Stomach (tissue), 19 donors: ENCODE measurements at places on chromosomes 4 and X. TPM values are rescaled to one million over a fixed set of nuclear protein-coding genes. Genes with fewer than 3 reads are reported as not detected.

- no peaks in the 10 kb centered on the region for H3K36me3 ChIP-seq
- no peak overlapping the region for H3K4me3 ChIP-seq
- no peak for DNase-seq
- H3K4me1 ChIP-seq: no peaks in the 10 kb centered on the region
- no peaks in the 10 kb centered on the region for H3K27me3 ChIP-seq
These were observed 98.9 kb downstream of the FRMPD4 start for GRCh38 chrX:12237131-12237530.

DNA sequence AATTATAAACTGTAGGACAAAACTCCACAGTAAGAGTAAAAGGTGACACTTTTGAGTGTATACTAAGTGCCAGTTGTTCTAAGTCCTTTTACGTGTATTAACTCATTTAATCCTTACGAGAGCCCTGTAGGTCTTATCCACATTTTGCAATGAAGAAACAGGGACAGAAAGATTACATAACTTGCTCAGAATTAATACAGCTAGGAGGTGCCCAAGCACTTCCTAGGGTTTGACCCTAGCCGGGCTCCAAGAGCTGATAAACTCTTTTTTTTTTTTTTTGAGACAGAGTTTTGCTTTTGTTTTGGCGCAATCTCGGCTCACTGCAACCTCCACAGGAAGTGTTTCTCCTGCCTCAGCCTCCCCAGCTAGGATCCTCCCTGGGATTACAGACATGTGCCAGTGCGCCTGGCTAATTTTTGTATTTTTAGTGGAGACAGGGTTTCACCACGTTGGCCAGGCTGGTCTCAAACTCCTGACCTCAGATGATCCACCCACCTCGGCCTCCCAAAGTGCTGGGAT is 110.4 kb downstream of the UBE2K start:
- no peak for DNase-seq
- H3K27ac ChIP-seq: no peak overlapping the region
- H3K27me3 ChIP-seq: no peaks in the 10 kb centered on the region
- H3K4me1 ChIP-seq: no peaks in the 10 kb centered on the region
- no peak overlapping the region for H3K4me3 ChIP-seq

DNA sequence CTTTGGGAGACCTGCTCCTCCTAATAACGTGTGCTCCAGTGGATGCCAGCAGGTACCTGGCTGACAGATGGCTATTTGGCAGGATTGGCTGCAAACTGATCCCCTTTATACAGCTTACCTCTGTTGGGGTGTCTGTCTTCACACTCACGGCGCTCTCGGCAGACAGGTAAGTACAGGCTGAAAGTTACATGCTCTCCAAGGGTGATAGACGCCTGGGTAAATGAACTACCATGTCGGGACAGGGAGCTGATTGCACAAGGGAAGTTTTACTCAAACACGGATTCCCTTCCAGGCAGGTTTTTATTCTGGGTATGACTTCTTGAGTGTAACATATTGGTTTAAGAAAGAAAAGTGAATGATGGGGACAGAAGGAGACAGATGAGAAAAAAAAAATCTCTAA is 836 bp downstream of the GRPR start:
- no peaks in the 10 kb centered on the region for H3K27me3 ChIP-seq
- H3K27ac ChIP-seq: no peak overlapping the region
- H3K4me1 ChIP-seq: peaks cover 7% of the 10 kb centered on the region
- H3K36me3 ChIP-seq: no peaks in the 10 kb centered on the region
- DNase-seq: no peak

MUC7 gene
- total RNA-seq: not detected

- no peaks in the 10 kb centered on the region for H3K27me3 ChIP-seq
- H3K27ac ChIP-seq: no peak overlapping the region
These were observed 2.6 kb upstream of the DOCK11 start for GRCh38 chrX:118493016-118493415.

SH3BGRL gene
- 164 TPM for total RNA-seq

DNA sequence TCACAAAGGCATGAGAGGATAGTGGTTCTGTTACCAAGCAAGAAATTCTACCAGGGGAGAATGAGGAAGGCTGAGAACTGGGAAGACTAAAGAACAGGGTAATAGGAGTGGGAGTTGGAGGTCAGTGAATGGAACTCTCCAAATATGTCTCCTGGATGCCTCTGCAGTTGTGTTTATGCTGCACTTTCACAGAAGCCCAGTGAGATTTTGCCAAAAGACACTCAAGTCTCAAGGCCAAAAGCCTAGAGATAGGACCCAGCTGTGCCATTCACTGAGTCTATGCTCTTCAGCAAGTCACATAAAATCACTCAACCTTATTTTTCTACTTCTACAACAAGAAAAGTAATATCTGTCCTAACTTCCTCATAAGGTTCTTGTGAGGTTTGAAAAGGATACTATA is 285.4 kb downstream of the UNC5C start:
- H3K36me3 ChIP-seq: no peaks in the 10 kb centered on the region
- H3K27me3 ChIP-seq: no peaks in the 10 kb centered on the region
- H3K4me1 ChIP-seq: no peaks in the 10 kb centered on the region
- no peak overlapping the region for H3K27ac ChIP-seq
- DNase-seq: no peak
- no peak overlapping the region for H3K4me3 ChIP-seq

- no peaks in the 10 kb centered on the region for H3K4me1 ChIP-seq
- H3K27ac ChIP-seq: no peak overlapping the region
- no peaks in the 10 kb centered on the region for H3K27me3 ChIP-seq
These were observed 95.5 kb downstream of the TENM3 start for GRCh38 chr4:182338746-182339145.

RBM46 gene
- total RNA-seq: not detected

DNA sequence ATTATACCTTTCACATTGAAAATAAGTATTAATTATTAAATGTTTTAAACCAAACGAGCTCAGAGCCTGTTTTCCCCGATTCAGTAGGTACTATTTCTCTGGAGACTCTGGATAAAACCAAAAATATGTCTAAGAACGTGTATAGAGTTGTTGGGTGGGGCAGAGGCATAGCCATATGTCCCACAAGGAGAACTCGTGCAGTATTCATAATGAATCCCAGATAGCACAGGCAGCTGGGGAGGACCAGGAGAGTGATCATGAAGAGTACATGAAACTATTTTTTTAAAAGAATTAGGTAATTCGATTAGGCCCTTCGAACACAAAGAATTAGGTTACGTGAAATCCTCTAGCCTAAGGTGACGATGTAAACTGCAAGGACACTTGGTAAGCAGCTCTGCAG is 76.1 kb downstream of the CLDN22 start:
- no peak overlapping the region for H3K27ac ChIP-seq
- H3K27me3 ChIP-seq: no peaks in the 10 kb centered on the region
- peaks cover 7% of the 10 kb centered on the region for H3K36me3 ChIP-seq

TEX13B gene
- not detected for total RNA-seq

- no peaks in the 10 kb centered on the region for H3K36me3 ChIP-seq
- no peak overlapping the region for H3K4me3 ChIP-seq
- DNase-seq: no peak
- peaks cover 6% of the 10 kb centered on the region for H3K4me1 ChIP-seq
- peaks cover 7% of the 10 kb centered on the region for H3K27me3 ChIP-seq
These were observed 9.7 kb downstream of the SMIM10 start for GRCh38 chrX:135000516-135000915.

TRO gene
- total RNA-seq: 0.45 TPM

GRCh38 chr4:85928775-85929591 is 430.9 kb downstream of the MAPK10 start:
- H3K27me3 ChIP-seq: no peaks in the 10 kb centered on the region
- H3K36me3 ChIP-seq: no peaks in the 10 kb centered on the region
- H3K4me3 ChIP-seq: no peak overlapping the region

VGLL1 gene
- not detected for total RNA-seq

TMSB15C gene
- total RNA-seq: not detected

- no peak for DNase-seq
- H3K4me3 ChIP-seq: no peak overlapping the region
- H3K36me3 ChIP-seq: no peaks in the 10 kb centered on the region
- no peaks in the 10 kb centered on the region for H3K27me3 ChIP-seq
These were observed 1237.9 kb downstream of the TECRL start for GRCh38 chr4:63171341-63171740.

DNA sequence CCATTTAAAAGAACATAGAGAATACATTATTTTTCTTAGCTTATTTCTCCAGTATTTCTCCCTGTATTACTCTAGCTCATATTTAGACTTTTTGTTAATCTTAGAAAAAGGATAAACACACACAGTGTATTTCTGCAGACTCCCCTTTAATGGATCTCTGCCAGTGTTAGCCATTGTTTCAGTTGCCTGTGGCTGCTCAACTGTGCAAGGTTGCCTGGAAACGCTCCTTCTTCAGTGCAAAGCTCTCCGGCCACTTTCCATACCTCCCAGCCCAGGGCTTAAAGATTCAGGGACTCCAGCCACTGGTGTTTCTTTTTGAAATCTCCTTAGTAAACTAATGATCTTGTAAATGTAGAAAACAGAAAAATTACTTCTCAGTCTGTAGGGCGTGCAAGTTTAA is 104.9 kb downstream of the SLIT2 start:
- DNase-seq: no peak

- DNase-seq: no peak
- H3K27me3 ChIP-seq: no peaks in the 10 kb centered on the region
- H3K36me3 ChIP-seq: no peaks in the 10 kb centered on the region
- H3K27ac ChIP-seq: no peak overlapping the region
- no peaks in the 10 kb centered on the region for H3K4me1 ChIP-seq
These were observed 17.4 kb upstream of the UGT2B7 start for GRCh38 chr4:69078852-69079251.

DNA sequence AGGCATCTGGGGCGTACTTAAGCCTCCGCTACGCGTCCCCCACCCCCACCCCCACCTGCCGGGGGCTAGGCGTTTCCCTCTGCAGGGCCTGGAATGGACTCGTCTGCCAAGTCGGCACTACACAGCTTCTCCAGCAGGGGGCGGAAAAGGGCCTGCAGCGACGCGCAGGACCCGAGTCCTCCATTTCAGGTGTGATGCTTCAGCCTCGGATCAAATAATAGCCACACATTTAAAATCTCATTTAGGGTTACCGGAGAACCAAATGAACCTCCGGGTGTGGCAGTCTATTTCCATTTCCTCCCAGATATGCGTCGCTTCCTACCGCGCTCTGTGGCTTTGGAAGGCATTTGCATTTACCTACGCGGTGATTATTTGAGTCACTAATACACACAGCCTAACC is 2.9 kb downstream of the PAK3 start:
- H3K4me3 ChIP-seq: no peak overlapping the region
- H3K27me3 ChIP-seq: peaks cover 20% of the 10 kb centered on the region
- H3K36me3 ChIP-seq: no peaks in the 10 kb centered on the region
- peak; percentile 78 for DNase-seq
- H3K27ac ChIP-seq: no peak overlapping the region

ASMT gene
- total RNA-seq: not detected

F11 gene
- not detected for total RNA-seq

TXK gene
- 7.0 TPM for total RNA-seq

GRCh38 chr4:133741766-133742165 is 459.8 kb downstream of the PABPC4L start:
- no peak overlapping the region for H3K4me3 ChIP-seq
- H3K27ac ChIP-seq: no peak overlapping the region
- H3K27me3 ChIP-seq: no peaks in the 10 kb centered on the region
- no peak for DNase-seq

DNA sequence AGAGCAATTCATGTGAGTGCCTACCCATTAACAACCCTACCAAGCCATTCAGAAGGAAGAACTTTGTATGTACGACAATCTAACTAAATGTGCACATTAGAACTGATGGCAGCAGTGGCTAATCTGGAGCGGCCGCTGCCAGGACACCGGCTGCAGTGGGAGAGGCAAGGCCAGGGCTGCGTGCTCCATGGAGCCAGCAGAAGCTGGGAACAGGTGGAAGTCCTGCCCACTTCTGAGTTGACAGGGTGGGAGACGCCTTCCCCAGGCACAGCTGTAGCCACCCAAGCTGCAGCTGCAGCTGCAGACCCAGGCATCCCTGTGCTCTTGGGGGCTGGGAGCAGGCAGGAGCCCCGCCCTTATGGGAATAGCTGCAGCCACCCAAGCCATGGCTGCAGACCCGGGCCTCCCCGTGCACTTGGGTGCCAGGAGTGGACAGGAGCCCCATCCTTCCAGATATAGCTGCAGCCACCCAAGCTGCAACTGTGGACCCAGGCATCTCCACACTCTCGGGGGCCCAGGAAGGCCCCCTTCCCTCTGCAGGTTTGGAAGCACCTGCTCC is 79.1 kb upstream of the DDX60 start:
- H3K4me3 ChIP-seq: no peak overlapping the region
- H3K36me3 ChIP-seq: peaks cover 85% of the 10 kb centered on the region
- H3K4me1 ChIP-seq: no peaks in the 10 kb centered on the region

DUSP9 gene
- total RNA-seq: not detected

UGT2B28 gene
- total RNA-seq: not detected

GRCh38 chr4:96675416-96675815 is 835.5 kb downstream of the PDHA2 start:
- DNase-seq: no peak
- no peaks in the 10 kb centered on the region for H3K27me3 ChIP-seq
- no peaks in the 10 kb centered on the region for H3K4me1 ChIP-seq
- no peaks in the 10 kb centered on the region for H3K36me3 ChIP-seq
- H3K27ac ChIP-seq: no peak overlapping the region

- no peak overlapping the region for H3K4me3 ChIP-seq
- no peak for DNase-seq
- H3K27ac ChIP-seq: peak overlapping the region; percentile 77
- no peaks in the 10 kb centered on the region for H3K27me3 ChIP-seq
- no peaks in the 10 kb centered on the region for H3K4me1 ChIP-seq
These were observed 49.0 kb downstream of the DDX3X start for GRCh38 chrX:41382714-41383645.

NXF2B gene
- total RNA-seq: not detected

CLGN gene
- 7.6 TPM for total RNA-seq

GRCh38 chr4:153252122-153252521 is 47.9 kb downstream of the TRIM2 start:
- peaks cover 4% of the 10 kb centered on the region for H3K36me3 ChIP-seq
- peaks cover 29% of the 10 kb centered on the region for H3K4me1 ChIP-seq
- no peak overlapping the region for H3K4me3 ChIP-seq
- no peak for DNase-seq

DNA sequence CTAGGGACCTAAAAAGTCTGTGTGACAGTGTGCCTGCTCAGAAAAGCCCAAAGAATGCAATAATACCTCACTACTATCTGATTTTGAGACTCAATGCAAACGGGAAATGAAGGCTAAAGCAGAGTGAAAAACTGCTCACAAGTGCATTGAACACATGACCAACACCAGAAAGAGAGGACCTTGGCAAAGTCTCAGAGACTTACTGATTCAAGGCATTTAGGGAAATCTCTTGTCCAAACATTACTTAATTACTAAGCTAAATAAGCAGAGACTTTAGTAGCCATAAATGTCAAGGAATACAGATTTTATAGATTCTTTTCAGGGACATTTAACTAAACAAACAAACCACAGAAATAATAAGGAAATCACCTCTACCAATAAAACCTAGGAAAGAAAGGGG is 916.0 kb downstream of the FSTL5 start:
- H3K36me3 ChIP-seq: no peaks in the 10 kb centered on the region
- H3K27ac ChIP-seq: no peak overlapping the region
- DNase-seq: no peak
- no peaks in the 10 kb centered on the region for H3K4me1 ChIP-seq

DNA sequence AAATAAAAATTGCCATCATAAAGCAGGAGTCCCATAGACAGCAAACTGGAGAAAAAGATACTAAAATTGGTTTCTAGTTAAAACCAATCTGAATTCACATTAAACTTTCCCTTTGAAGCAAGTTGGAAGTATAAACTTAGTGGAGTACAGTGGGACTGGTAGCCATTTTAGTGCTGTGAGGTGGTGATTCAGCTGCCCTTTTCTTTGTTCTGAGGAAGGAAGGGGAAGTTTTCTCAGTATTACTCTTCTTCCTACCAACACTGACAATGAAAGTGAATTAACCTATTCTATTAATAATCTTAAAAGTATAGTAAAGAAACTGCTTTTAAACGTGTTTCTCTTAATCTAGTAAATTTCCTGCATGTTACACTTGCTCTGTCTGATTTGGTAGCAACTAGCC is 36.7 kb downstream of the SLC9A6 start:
- no peak overlapping the region for H3K27ac ChIP-seq
- no peaks in the 10 kb centered on the region for H3K4me1 ChIP-seq
- peaks cover 29% of the 10 kb centered on the region for H3K36me3 ChIP-seq
- no peak overlapping the region for H3K4me3 ChIP-seq
